ENCODE measurements at places on chromosomes 4 and X.

DNA sequence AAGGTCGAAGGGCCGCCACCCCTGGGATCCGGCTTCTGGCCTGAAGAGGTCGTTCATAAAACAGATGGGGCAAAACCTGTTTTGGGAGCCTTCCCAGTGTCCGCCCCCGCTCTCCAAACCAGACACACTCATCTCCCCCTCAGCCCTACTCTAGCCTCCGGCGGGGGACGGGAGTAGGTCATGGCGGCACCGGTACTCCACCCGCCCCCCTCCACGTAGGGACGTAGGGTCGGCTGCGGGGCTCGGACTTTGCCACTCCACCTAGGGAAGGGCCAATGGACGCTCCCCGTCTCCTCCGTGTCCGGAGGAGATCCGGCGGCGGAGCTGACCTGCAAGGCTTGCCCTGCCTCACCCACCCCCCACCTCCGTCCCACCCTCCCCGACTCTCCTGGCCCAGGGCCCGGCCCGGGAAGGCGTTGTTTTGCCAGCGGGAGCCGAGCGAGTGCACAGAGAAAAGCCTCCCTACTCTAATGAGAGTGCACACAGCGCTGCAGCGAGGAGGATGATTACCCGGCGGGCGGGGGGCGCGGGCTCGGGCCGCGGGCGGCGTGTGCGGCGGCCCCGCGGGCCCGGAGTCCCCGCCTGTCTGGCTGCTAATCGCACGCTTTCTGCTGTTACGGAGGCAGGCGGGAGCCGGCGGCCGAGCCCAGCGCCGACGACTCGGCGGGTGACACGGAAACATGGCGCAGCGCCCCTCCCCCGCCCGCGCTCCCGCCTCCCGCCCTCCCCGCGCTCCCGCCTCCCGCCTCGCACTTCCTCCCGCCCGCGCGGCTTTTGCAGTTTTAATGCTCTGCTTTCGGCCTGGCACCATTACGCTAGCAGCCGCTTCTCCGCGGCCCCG is 8.3 kb upstream of the BCOR start:
- DNase-seq = no peak

DNA sequence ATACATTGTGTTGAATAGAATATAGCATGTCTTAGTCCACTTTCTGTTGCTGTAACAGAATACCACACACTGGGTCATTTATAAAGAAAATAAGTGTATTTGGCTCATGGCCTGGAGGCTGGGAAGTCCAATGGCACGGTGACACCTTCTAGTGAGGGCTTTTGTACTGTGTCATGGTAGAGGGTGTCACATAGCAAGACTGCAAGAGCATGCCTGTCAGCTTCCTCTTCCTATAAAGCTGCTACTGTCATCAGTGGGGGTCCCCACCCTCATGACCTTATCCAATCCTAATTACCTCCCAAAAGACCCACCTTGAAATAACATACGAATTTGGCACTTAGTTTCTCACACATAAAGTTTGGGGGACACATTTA is 193.2 kb downstream of the PTTG2 start:
- DNase-seq = no peak

DNA sequence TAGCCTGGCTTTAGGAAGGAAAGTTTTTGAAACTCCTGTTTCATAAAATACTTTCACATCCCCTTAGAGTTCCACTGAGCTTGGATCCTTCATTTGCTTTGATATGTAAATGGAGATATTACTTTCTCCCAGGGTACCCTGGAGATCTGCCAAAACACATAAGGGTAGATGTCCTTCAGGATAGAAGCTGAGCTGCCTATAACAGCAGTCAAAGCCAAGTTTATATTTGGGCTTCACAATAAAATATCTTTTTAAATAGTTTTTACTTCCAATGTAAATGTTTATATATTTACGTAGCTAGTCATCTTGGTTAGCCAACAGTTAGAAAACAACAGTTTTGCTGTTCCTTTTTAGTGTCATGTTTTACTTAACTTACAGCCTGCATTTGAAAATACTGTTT is 742.3 kb upstream of the POU3F4 start:
- no peak for DNase-seq

DNA sequence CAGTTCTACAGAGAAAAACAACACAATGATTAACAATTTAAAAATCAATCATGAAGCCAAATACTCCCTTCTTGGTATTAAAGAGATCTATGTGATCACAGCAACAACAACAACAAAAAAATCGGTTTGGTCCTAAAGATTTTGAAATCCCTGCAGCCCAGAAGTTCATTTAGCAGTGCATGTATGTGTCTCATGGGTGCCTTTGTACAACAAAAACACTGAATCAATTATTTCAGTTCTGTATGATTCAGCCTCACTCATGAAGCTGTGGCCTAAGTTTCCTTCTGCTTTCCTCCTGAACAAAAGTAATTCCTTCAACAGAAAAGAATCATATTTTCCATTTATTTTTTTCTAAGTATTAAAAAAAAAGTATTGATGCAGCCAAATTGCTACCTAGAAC is 393.4 kb upstream of the NDST3 start:
- no peak for DNase-seq

DNA sequence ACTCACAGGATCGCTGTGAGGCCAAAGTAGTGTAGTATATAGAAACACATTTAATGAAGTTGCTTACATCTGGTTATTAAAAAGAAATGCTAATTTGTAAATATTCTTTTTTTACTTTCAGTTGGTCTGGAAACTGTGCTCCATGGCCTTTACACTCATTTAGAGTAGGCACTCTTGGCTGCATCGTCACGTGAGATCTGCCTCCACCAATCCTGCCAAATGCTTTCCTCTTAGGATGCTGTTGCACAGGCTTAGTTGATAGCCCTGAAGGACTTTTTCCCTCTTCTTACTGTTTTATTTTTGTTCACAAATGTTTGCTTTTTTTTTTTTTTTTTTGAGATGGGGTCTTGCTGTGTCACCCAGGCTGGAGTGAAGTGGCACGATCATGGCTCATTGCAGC is 6.3 kb downstream of the CPE start:
- no peak for DNase-seq

DNA sequence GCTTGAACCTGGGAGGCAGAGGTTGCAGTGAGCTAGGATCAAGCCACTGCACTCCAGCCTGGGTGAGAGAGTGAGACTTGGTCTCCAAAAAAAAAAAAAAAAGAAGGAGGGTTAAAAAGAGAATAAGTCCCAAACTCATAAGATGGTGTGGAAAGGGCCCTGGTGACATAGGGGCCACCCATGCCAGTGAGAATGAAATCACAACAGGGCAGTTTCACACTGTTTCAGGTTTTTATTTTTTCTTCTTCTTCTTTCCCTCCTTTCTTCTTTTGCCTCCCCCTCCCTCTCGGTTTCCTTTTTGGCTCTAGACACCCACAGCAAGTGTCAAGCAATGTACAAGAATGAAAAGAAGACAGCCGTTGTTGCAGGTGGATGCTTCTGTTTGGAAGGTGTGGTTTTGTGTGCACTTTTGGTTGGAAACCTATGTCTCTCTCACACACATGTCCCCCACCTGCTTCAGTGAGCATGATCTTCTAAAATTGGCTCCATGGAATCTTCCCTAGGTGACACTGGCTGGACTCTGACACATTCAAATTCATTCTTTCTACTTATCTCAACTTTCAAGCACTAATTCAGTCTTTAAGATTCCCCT is 14.4 kb upstream of the TLR8 start:
- no peak for DNase-seq

DNA sequence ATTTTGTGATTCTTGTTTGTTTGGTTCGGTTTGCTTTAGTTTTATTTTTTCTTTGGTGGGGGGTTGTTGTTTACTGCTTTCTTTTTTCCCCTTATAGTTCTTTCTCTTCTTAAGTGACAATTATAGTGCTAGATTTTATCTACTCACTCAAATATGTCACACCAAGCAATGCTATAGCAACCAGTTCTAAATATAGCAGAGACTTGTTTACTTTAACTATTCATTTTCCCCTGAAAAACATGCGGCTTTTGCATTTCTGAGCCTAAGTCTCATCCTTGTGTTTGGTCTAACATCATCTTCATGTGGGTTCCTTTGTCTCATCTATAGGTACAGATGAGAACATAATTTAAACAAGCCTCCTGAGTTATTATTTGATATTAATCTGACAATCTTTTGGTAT is 676.6 kb downstream of the FAT4 start:
- no peak for DNase-seq

GRCh38 chr4:43512253-43512652 is 619.7 kb downstream of the GRXCR1 start:
- no peak for DNase-seq

DNA sequence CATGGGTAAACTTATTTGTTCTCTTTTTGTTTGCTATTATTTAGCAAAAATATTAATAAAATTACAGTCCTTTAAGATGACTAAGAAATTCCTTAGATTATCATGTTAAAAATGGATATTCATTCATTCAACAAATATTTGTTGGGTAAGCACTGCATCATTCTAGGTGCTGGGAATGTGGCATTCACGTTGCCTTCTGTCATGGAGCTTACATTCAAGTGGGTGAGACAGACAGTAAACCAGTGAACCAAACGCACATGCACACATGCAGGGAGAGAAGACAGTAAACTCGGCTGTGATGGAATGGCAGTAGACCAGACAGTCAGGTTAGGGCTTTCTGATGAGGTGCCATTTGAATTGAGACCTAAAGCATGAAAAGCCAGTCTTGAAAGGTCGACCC is 91.8 kb downstream of the STOX2 start:
- no peak for DNase-seq

- DNase-seq = no peak
These were observed 180.2 kb downstream of the ARAP2 start for GRCh38 chr4:36064117-36064516.

DNA sequence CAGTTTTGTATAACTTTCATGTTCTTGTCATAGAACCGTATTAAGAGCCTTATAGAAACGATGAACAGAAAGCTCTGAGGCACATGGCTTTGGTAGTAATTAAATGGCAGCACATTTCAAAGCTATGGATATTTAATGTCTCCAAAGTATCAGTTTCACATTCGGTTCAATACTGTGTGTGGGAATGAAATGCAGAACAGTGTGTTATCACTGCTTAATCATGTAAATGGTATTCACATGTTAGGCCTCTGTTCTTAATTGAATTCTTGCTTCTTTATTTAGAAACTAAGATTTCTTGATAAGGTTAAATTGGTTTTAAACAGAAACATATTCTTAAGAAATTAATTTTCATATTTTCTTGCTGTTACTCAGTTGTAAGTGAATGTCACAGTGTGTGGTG is 701.0 kb upstream of the PITX2 start:
- no peak for DNase-seq

GRCh38 chr4:79236785-79237184 is 89.1 kb downstream of the NAA11 start:
- DNase-seq = no peak

DNA sequence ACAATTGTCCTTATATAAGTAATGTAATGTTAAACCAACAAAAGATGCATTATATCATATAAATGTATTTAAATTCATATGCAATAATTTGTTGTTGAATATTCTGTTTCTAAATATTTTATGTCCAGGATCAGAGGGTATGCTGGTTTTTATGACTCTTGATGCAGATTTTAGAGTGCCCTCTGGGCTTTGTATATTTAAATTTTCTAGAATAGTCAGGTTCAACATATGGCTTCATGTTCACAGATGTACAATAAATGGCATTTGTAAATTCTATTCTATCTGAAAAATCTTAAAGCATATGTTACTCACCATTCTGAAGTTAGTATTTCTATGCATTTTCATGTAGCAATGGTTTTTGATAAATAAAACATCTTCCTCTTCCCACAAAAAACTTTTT is 1555.4 kb downstream of the PCDH18 start:
- no peak for DNase-seq

DNA sequence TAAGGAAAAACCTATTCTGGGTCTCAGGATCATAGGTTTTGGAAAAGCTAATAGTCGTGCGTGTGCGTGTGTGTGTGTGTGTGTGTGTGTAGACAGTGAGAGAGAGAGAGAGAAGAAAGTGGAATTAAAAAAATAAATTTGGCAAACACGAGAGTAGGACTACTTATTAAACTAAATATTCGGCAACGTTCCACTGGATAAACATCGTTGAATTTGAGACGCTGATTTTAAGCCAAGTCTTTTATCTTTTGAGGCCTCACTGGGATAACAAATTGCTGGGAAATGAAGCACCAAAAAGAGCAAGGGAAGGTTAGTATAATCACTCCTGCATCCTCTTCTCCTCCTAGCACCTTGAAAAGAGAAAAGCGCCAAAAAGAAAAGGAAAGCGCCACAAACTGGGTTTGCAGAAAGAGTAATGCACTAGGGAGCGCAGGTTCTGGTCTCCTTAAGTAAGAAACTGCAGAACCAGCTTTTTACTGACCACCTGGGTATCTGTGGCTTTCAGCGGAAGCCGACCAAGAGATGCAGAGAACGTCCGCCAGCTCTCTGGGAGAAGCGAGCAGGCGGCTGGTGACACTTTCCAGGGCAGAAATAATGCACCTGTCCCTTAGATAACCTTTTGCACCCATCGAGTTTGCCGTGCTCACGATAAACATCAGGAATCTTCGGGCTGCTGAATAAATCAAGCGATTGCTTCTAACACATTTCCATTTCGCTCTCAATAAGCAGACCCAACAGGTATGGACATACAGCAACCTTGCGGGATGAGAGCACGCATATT is 3.4 kb downstream of the ATOH1 start:
- no peak for DNase-seq

DNA sequence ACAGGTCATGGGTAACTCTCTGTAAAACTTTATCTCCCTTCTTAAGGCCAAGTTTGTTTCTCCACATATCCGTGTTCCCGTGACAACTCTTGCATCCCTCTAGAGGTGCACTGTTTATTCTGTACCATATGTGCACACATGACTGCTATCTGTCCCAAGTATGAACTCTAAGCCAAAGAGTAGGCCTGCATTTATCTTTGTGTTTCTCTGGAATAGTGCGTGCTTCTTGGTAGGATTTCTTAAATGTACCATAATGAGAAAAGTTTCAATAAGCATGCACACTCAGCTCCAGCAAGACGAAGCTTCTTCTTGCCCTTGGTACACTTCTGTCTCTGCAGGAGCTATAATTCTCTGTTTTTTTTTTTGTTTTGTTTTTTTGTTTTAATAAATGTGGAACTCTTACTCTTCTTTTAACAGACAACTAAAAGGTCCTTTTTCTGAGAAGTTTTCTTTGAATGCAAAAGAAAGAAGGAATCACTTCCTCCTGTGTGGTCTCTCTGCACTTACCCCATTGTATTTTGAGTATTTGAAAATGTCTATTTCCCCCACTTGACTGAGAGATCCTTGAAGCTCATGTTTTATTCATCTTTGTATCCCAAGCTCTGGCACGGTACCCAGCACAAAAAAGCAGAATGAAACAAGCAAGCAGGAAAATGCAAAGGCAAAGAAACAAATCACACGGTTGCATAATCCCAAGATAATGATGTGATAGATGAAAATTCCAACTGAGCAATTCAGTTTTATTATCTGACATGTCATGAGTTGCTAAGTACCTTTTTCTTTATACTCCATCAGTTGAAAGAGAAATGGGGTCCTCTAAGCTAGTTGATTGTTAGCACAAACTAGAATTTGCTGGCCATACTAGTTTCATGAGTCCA is 521.9 kb upstream of the BOD1L1 start:
- no peak for DNase-seq

DNA sequence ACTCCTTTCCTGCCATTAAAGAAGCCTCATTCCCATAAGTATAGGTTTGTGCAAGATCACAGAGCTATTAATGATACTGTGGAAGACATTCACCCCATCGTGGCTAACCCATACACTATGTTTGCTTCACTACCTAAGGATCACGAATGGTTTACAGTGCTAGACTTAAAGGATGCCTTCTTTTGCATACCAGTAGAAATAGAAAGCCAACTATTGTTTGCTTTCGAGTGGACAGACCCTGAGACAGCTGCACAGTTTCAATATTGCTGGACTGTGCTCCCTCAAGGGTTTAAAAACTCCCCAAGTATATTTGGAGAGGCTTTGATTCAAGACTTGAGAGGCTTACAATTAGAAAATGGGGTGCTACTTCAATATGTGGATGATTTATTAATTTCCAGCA is 16.0 kb upstream of the PAPSS1 start:
- DNase-seq = no peak

- no peak for DNase-seq
These were observed 1049.2 kb upstream of the INTU start for GRCh38 chr4:126583509-126583908.

All from activated CD8-positive, alpha-beta memory T cell treated with anti-CD3 and anti-CD28 coated beads for 48 hours (primary cell).